ENCODE measurements at places on chromosomes 13 and 19.

DNA sequence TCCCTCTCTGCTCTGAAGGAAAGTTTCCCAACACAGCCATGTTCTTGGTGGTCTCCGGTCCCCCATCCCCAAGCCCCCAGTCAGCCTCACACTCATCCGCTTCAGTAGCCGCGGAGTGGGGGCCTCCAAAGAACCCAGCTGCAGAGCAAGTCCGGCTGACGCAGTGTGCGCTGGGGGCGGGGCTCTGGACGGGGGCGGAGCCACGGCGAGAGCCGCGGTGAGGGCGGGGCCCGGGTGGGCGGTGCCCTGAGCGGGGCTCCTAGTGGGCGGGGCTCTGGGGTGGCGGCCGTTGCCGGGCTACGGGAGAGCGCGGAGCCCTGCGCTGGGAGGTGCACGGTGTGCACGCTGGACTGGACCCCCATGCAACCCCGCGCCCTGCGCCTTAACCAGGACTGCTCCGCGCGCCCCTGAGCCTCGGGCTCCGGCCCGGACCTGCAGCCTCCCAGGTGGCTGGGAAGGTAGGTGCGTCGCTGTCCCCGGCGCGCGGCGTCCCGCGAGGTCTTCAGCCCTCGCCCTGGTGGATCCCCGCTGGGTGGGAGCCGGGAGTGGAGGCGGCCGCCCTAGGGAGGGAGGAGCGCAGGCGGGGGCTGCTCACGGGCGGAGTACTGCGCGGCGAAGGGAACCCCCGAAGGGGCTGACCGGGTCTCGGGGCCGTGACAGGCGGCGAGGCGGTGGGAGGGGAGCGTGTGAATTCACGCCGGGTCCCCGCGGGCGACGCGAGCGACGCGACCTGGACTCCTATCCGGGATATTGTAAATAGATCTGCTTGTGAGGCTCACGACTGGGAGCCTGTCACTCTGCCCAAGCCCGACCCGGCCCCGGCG is 9.1 kb downstream of the TNFRSF19 start:
- peak; percentile 13 for DNase-seq

DNA sequence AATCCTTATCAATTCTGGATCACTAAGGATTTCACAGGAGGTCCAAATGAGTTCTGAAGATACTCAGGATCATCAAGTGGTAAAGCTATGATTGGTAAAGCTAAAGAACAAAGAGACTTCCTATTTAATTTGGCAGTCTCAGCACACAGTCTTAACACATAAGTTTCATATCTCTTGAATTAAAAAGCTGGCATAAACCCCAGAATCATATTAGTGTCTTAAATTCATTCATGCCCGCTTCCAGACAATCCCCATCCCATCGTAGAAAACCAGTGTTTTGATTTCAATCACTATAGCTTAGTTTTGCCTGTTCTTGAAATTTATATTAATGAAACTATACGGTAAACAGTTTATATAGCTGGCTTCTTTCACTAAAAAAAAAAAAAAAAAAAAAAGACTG is 278.7 kb downstream of the DIAPH3 start:
- no peak for DNase-seq

GRCh38 chr19:1322198-1322981 is 36.7 kb downstream of the EFNA2 start:
- no peak for DNase-seq

DNA sequence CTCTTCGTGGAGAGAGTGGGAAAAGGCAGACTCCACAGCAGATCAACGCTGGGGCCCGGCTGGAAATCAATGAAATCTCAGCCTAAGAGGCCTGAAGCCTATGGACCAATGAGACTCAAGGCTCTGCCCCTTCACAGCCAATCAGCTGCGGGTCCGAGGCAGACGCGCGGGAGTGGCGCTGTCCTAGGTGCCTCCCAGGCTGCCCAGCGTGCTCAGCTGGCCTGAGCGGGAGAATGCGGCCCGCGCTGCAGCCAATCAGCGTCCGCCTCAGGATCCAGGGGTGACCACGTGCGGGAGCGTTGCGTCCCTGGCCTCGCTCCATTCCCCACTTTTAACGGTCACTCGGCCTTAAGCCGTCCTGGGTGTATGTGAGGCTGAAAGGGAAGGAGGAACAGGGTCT is at the start of gene ZBTB32:
Gene ZBTB32 (plus strand): TSS at position 341 of the 400 bp plus-strand sequence. CDS start 10,069 bp downstream, outside the sequence.
- no peak for DNase-seq

DNA sequence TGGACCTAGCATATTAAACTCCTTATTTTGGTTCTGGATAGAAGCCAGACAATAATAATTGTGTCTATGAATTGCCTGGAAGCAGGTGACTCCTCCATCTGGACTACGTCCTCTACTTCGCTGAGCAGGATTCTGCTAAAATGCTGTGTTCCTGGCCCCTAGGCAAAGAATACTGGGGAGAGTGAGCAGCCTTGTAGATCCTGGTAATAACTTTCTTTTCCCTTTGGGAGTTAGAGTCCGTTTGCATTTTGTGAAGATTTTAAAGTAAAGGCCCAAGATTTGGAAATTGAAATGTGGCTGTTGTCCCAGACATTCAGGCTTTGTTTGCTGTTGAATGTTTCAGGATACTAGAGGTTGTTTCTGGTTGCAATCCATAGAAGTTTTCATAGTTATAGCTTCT is 511.9 kb upstream of the KLF12 start:
- no peak for DNase-seq
